ENCODE measurements at places on chromosomes 1 and 21.

DNA sequence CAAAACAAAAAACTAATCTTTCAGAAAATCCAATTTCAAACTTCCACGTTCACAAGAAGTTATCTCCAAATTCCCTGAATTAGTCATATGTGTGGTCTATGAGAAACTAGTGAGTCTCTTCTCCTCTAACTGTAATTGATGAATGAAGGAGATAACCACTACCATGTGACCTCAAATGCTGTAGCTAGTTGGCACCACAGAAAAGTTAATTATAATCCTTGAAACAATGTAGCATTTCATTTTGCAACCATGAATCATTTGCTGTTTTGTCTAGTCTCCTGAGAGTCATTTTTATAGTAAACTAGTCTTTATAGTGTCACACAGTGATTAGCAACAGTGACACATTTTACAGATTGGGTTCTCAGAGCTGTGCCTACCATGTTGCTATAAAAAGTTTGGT is 287.5 kb downstream of the LRRIQ3 start:
- DNase-seq, result no peak

GRCh38 chr1:244403431-244403830 is 48.3 kb downstream of the ADSS2 start:
- DNase-seq, result no peak

- DNase-seq, result no peak
Observed at GRCh38 chr1:73411479-73411878, 786.5 kb downstream of the LRRIQ3 start.

- DNase-seq, result no peak
Observed at GRCh38 chr21:28294051-28294450, 698.6 kb downstream of the LTN1 start.

All from NCI-H1105 (cell line).